ENCODE measurements at places on chromosomes 16 and 17.
A peak's percentile ranks its signal among the peaks of the same experiment; 100 is the strongest.

GRCh38 chr17:50145532-50146229 lies 4.8 kb downstream of the PPP1R9B start:
- DNase-seq = no peak

- no peak for DNase-seq
Measured at GRCh38 chr17:71145486-71145885, 975.3 kb upstream of the SOX9 start.

GRCh38 chr16:65917466-65917865 lies 449.0 kb upstream of the CDH5 start:
- no peak for DNase-seq

DNA sequence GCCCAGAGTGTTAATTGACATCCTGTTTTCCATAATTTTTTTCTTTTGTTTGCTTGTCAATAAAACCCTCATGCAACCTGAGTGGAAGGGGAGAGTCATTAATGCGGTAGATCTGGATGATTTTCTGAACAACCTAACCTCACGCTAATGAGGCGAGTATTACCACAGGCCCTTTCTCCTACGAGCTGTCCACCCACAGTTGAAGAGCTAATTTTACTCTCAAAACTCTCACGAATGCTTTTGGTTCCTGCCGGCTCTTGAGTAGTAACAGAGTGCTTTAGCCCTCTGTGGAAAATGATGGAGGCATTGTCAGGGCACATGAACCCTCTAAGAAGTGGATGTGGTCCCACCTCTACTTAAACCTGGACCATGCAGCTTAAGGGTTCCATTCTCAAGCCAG lies 491.3 kb upstream of the RBFOX1 start:
- no peak for DNase-seq

- no peak for DNase-seq
Measured at GRCh38 chr17:28968914-28969295, 17.6 kb upstream of the PHF12 start.

- DNase-seq = no peak
Measured at GRCh38 chr17:57788725-57789124, 43.6 kb upstream of the CCDC182 start.

- peak; percentile 25 for DNase-seq
Measured at GRCh38 chr16:67542464-67542863, 13.8 kb downstream of the RIPOR1 start.

DNA sequence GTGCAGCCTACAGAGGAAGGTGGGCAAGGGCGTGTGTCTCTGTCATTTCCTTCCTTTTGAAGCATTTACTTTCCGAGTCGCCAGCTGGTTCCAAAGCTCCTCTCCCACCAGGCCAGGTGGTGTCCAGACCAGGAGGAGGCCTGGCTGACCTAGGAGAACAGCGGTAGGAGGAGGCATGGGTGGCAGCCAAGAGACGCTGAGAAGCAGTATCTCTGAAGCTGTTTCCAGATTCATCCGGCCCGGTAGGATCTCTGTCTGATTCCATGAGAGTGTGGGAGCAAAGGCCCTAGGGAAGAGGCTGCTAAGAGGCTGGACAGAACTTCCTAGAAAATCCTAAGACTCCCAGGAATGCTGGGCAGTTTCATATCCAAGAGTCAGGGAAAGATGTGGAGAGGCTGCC lies 20.3 kb downstream of the MEOX1 start:
- DNase-seq = no peak

GRCh38 chr17:82444284-82444893 lies 6.2 kb downstream of the CYBC1 start:
- no peak for DNase-seq

GRCh38 chr16:49015225-49015592 lies 266.4 kb downstream of the CBLN1 start:
- no peak for DNase-seq

- no peak for DNase-seq
Measured at GRCh38 chr17:56894859-56895455, 18.9 kb downstream of the TRIM25 start.

DNA sequence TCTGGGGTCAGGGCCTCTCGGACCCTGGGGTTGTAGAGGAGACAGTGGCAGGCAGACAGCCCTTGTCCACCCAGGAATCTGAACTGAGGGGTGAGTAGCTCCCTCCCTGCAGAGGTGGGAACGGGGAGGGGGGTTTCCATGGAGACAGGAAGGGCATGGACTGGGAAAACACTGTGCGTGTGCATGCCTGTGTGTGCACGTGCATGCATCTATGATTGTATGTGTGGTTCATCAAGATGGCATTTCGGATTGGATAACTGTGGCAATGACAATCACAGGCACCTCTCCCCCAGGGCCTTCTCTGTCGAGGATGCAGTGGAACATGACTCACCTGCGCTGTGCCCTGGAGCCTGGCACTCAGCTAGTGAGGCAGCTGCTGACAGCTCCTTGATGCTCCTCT lies 6.1 kb upstream of the CD300C start:
- DNase-seq = no peak

DNA sequence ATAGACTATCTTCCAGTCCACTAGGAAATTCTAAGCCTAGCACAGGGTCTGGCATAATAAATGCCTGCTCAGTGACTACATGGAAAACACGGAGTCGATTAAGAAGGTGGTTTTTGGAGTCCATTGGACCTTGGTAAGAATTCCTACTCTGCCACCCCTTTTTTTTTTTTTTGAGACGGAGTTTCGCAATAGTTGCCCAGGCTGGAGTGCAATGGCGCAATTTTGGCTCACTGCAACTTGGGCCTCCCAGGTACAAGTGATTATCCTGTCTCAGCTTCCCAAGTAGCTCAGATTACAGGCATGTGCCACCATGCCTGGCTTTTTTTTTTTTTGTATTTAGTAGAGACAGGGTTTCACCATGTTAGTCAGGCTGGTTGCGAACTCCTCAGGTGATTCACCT lies 123.2 kb downstream of the HS3ST2 start:
- no peak for DNase-seq

GRCh38 chr17:49190932-49191331 lies 19.4 kb downstream of the GNGT2 start:
- no peak for DNase-seq

DNA sequence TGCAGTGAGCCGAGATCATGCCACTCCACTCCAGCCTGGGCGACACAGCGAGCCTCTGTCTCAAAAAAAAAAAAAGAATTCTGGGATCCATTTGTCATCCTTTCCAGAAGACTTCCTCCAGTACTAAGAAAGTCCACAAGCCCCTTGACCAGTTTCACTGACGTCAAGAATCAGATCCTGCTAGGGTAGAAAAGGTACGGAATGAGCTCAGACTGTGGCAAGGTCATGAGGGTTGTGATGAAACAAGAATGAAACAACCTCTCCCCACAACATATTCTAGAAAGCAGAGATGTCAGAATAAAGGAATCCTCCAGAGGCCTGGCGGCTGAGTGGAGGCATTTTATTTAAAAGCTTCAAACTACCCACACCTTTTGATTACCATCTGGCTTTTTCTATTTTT lies 29.9 kb downstream of the TRAF4 start:
- no peak for DNase-seq

DNA sequence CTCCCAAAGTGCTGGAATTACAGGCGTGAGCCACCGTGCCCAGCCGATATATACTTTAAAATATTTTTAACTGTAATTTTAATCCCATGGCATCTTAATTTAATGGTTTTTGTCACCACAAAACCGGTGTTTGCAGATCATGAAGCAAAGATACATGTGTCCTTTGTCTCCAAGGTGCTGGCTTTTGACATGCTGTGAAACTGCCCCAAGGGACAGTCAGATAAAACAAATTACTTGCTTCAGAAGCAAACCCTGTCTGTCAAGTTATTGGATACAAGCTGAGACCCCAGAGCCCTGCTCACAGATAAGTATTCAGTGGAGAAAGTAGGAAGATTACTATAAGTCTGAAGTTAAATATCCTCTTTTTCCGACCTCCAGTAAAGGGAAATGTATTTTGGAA lies 39.8 kb downstream of the ARL4D start:
- DNase-seq = no peak

DNA sequence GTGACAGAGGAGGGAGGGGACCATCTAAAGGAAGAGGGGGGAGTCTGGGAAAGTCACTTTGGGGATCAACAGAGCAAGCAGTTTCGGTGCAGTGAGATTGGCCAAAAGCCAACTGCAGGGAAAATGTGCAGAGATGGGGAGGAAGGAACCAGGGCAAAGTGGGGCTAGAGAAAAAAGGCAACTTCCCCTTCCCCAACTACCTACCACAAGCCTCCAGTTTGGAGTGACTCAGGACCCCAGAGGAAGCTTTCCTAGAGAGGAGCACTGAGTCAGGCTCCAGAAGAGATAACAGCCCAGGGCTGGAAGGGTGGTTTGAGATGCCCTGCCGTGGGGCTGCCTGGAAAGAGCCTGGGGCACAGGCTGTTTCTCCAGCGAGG lies 6.9 kb upstream of the CD300LD start:
- peak; percentile 39 for DNase-seq

DNA sequence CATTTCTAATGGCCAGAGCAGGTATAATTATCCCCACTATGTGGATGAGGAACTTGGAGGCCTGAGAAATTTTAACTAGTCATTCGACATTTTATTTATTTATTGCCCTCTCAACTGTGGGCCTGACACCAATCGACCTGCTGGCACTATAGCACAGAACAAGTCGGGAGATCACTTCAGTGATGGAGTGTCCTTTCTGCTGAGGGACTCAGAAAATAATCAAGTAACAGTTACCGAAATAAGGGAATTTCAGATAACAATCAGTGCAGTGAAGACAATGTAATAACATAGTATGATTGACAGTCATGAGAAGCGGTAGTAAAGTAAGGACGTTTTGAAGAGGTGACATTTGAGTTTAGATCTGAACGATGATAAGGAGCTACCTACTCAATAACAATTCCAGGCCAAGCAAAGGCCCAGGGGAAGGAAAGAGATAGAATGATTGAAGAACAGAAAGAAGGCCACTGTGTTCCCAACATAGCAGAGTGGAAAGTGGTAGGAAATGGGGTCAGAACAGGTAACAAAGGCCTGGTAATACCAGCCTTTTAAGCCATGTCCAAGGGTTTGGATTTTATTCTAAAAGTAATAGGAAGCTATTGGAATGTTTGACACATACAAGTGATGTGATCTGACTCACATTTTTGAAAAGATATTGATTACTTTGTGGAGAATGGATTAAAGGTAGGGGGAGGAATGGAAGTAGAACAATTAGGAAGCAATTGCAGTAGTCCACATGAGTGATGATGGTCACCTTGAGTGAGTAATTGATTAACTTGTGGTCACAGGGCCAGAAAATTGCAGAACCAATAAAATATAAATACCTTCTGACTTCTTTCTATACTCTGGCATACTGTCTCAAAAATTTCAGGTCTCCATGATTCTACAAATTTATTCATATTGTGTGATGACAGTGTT lies 1.4 kb downstream of the STXBP4 start:
- DNase-seq = no peak

GRCh38 chr16:377419-377951 lies 4.3 kb downstream of the PGAP6 start:
- no peak for DNase-seq

GRCh38 chr17:39081851-39082250 lies 69.6 kb downstream of the PLXDC1 start:
- DNase-seq = no peak

DNA sequence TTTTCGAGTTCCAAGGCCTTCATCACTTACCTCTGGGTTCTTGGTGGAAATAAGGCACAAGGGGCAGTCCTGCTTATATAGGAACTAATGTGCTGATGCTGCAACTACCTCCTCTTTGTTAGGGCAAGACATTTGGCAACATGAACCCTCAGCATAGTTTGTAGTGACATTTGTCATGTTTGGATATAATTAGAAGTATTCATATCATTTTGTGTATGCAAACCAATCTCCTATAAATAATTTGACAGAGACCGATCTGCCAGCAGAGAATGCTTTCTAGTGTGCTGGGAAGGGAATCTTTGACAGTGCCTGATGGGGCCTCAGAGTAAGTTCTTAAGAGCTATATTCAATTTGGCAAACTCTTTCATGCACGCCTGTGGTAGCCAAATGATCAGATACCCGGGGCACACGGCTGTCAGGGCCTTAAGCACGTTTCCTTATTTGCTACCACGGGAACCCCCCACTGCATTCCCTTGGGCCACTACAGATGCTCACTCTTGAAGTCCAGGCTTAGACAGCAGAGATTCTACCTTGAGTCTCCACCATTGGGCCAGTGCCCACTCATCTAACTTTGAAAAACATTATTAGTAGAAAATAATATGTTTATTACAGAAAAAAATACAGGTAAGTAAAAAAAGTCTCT lies at the start of gene MYH8:
Gene MYH8, minus strand, starts transcription at position 51 of the 643 bp plus-strand sequence. CDS start 1,723 bp downstream, outside the sequence.
- DNase-seq = no peak

GRCh38 chr17:3904501-3904900 lies 11.6 kb upstream of the CAMKK1 start:
- DNase-seq = no peak

DNA sequence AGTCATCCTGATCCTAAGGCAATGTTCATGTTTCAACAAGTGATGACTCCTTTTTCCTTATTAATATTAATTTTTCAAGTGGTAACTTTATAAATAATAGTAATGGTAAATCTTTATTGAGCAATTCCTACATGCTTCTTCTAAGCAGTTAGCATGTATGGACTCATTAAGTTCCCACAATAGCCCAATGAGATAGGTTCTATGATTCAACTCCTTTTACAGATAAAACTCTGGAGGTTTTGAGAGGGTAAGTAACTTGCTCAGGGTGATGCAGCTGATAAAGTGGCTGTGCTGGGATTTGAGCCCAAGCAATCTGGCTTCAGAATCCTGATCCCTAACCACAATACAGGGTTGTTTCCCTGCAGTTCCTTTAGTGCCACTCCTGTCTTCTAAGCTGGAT lies 25.3 kb downstream of the SLC47A1 start:
- no peak for DNase-seq

GRCh38 chr16:56929639-56930038 lies 2.3 kb upstream of the HERPUD1 start:
- DNase-seq = no peak

GRCh38 chr16:29789775-29790182 lies 772 bp upstream of the KIF22 start:
- DNase-seq = no peak

DNA sequence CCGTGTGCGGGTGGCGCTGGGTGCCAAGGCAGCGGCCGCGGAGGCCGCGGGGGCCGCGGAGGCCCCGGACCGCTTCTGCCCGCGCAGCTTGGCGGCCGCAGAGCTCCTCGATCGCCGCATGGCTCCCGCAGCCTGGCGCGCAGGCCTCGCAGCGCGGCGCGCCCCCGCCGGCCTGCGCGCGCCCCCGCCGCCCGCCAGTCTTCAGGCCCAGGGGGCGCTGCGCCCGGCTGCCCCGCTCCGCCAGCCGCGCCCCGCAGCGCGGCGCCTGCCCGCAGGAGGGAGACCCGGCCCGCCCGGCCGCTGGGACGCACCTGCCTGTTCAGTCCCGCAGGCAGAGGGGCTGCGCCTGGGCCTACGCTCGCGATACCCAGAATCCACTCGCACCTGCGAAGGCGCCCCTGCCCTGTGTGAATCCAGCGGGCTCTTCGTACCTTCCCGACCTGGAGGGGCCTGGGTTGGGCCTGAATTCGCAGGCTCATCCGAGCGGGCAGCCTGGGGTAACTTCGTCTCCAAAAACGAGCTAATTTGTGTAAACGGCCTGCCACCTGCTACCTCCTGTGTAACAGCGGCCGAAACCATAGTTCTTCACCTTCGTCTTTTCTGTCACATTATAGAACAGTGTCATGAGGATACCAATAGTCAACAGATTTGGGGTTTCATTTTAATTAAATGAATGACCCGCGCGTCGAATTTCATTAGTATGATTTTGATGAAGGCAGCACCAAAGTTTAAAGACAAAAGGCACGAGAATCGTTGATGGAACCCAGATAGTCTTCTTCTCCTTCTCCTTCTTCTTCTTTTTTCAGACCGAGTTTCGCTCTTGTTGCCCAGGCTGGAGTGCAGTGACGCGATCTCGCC lies at the start of gene CENPV:
Gene CENPV, minus strand, starts transcription at position 153 of the 858 bp plus-strand sequence. Its CDS starts 33 bp downstream, at position 120.
- no peak for DNase-seq

- peak; percentile 92 for DNase-seq
Measured at GRCh38 chr16:15642557-15643047, 352 bp downstream of the MARF1 start.

GRCh38 chr17:80296221-80296620 lies 35.6 kb downstream of the RNF213 start:
- no peak for DNase-seq

All from bone marrow (tissue), 2 donors.